Kidney capillary endothelial cell (primary cell): ENCODE measurements at places on chromosomes 3 and 15.
A peak's percentile ranks its signal among the peaks of the same experiment; 100 is the strongest.

DNA sequence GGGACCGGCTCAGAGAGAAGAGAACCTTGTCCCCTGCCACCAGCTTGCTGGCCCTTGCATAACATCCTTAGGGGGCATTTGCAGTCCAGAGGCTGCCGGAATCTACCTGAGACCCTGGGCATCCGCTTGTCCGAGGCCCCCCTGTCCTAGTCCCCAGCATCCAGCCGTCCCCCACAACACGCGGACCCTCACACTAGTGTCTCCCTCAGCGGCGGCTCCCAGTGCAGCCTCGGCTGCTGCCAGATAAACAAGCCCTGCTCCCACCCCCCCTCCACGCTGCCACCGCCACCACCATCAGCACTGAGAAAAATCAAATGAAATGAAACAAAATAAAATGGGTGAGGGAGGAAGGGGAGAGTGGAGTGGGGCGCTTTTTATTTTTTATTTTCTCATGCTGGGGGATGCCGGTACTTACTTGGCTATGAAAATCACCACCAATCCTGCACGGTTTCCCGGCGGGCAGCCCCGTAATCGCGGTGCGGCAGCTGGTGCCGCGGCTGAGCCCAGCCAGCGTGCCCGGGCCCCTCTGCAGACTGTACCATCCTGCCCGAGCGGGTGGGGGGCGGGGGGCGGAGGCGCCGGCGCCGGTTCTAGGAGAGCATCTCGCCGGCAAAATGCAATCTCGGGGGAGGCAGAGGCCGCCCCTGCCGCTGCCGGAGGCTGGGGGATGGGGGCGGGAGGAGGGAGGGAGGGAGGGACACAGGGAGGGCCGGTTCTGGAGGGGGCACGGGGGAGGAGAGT, at the start of gene ATP2B2:
Gene ATP2B2 (minus strand): TSS at position 537 of the 741 bp plus-strand sequence. CDS start 56,043 bp downstream, outside the sequence.
- DNase-seq: no peak

DNA sequence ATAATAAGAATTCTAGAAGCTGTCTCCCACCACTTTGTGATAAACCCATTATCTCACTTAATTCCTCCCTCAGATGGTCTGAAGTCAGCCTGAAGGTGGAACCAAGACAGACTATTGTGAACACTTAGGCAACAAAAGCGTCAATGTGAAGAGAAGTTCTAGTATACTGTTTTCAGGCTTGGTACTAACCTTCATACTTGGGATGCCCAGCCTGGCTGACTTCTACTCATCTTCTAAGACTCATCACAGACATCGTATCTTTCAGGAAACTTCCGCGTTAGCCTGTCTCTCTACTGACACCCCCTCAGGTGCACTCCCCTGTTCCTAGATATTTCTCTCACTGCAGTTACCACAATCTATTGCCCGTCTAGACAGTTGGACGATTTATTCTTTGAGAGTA, 201.2 kb downstream of the SATB1 start:
- DNase-seq: no peak

DNA sequence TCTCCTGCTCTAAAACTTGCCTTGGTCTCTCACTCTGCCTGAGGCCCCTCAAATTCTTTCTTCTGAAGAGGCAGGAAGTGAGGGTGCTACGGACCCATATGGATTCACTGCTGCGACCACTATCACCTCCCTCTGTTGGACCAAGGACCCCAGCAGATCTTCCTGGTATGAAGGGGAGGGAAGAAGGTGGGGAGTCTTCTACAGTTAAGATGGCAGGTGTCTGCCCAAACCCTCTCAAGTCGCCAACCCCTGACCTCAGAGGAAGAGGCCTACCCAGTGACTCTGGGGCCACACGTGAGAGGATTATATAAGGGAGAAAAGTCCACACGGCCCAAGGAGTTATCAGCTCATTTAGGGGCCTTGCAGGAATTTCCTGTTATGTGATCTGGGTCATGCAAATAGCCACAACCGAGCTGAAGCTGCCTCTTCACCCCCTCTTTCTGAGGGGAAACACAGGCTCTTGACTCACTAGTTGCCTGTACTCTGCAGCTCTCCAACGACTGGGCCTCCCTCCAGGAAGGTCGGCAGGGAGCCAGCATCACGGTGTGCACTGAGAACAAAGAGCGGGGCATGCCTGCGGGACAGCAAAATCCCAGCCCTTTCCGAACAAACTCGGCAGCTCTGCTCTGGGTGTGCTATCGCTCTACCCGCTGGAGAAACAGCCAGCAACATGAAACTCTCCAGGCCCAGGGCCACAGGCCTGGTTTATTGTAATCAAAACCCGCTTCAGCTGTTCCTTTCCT, 116.0 kb downstream of the XXYLT1 start:
- DNase-seq: peak; percentile 95

- peak; percentile 93 for DNase-seq
Observed at GRCh38 chr3:64224826-64225610, at the start of gene PRICKLE2. Gene PRICKLE2, minus strand, starts transcription at chr3:64225466. Its CDS starts 26,539 bp downstream, at chr3:64198927.

DNA sequence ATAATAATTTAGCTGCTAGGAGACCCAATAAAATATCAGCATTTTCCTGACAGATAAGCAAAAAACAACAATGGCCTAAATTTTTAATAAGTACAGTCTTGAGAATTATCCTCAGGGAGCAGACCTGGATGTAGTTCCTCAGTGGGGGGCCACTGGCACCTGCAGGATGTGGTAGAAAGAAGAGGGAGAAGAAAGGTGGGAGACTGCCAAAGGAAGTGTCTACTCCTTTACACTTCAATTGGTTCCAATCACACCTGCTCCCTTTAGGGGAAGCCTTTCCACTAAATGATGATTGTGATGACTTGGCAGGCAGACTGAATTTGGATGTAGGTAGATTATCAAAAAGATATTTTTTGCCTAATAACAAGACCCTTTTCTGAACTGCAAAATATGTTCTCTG, 353.0 kb upstream of the SATB1 start:
- DNase-seq: no peak
